Nephron progenitor cell (in vitro differentiated cells): ENCODE measurements at places on chromosomes 2 and 18.

- DNase-seq, result no peak
These were observed 17.6 kb upstream of the CXCR1 start for GRCh38 chr2:218184331-218184730.

DNA sequence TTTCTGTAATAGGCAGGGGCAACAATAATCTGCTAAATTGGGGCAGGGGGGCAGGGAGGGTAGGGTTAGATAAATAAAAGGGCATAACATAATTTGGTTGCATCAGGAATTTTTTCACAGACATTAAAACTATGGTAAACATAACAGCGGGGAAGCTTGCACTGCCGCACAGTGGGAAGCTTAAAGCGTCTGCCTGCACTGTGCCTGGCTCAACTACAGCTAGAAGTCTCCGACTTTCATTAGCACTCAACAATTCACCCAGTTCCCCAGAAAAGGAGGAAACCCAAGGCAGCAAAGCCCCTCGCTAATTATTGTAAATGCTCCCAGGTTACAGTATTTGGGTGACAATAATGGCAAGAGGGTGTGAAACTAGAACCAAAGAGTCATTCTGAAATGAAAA, 562.9 kb downstream of the ARHGAP15 start:
- DNase-seq, result peak; percentile 3

GRCh38 chr18:62551972-62552513, 29.2 kb downstream of the ZCCHC2 start:
- DNase-seq, result no peak

DNA sequence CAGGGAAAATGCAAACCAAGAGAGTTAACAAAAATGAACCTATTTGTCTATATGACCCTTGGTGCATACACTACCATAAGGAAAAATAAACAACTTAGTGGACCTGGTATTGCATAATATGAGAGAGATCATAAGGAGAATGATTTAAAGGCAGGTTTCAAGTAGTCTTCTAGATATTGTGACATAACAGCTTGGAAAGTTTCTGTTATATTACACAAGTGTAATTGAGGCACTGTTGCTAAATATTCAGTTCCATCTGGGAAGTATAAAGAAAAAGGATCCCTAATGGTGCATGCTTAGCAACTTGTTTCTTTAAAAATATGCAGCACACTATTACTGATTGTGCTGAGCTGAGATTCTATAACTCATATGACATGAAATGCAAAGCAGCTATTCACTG, 252.2 kb upstream of the SPHKAP start:
- no peak for DNase-seq

- DNase-seq, result no peak
These were observed 1.1 kb downstream of the COLEC11 start for GRCh38 chr2:3595985-3596384.

GRCh38 chr2:134558208-134558830, 160.5 kb downstream of the TMEM163 start:
- no peak for DNase-seq

- DNase-seq, result peak; percentile 27
These were observed 48.5 kb upstream of the DTNA start for GRCh38 chr18:34661464-34662087.

- DNase-seq, result no peak
These were observed 809.4 kb downstream of the TSN start for GRCh38 chr2:122564843-122565242.

DNA sequence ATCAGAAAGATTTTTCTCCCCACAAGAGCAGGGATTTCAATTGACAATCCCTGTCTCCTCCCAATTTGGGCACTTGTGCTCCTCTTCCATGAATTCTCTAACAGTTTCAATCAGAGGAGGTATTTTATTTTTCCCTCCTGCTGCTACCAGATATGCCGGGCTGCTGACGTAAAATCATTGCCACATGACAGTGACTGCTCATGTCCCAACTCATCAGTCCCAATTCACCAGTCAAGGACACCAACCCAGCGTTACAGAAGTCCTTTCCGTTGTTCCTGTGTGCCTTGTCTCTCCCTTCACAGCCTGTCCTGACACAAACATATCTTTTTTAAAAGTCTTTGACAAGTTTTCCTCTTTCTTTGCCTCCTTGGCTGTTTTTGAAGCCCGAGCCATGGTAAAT, 540.2 kb downstream of the LRP1B start:
- DNase-seq, result no peak

DNA sequence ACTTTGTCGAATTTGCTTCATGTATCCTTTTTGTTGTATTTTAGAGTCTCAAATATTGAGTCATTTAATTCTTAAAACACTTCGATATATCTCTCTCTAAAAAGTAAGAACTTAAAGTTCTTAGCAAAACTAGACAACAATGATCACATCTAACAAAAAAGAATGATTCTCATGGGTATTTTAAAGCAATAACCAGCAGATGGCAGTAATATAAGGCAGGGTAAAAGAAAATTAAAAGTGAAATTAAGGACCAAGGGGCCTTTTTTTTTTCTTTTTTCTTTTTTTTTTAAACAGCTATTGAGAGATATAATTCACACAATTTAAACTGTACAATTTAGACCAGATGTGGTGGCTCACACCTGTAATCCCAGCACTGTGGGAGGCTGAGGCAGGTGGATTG, 9.9 kb upstream of the AOX1 start:
- no peak for DNase-seq

- DNase-seq, result no peak
These were observed 88.5 kb downstream of the PRKCE start for GRCh38 chr2:45739796-45740485.

- no peak for DNase-seq
These were observed 201.1 kb upstream of the FBXO11 start for GRCh38 chr2:48107326-48107925.

- DNase-seq, result no peak
These were observed 24.8 kb downstream of the LPIN2 start for GRCh38 chr18:2987876-2988790.

- DNase-seq, result peak; percentile 51
These were observed 7.3 kb downstream of the EMX1 start for GRCh38 chr2:72924353-72925240.

DNA sequence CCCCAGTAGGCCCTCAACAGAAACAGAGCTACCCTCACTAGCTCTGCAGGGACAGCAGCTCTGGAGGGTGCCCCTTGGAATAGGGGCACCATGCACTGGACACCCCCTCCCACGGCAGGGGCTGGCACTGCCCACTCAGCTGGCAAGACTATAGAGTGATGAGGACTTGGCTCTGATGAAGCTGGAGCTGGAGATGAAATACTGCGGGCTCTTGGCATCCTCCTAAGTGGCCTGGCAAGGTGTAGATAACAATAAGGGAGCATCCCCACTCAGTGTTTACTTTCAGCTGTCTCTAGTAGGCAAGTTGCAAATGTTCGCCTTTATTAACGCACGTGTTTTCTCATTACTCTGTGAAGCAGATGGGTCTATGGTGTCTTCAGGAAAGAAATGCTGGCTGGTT, 92.7 kb downstream of the PDCL3 start:
- no peak for DNase-seq

DNA sequence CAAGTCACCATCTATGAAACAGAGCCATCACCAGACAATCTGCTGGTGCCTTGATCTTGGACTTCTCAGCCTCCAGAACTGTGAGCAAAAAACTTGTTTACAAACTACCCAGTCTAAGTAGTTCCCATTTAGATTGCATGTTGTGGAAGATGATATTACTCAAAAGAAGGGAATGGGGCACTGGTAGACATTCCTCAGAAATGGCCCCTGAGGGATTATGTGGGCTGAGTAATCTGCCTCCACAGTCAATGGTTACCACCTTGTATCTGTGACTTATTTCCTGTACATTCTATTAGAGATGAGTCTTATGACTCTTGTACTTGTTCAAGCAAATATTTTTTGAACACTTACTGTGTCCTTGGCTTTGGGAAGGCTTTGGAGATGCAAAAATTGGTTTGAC, 160.4 kb downstream of the NUP35 start:
- DNase-seq, result no peak

DNA sequence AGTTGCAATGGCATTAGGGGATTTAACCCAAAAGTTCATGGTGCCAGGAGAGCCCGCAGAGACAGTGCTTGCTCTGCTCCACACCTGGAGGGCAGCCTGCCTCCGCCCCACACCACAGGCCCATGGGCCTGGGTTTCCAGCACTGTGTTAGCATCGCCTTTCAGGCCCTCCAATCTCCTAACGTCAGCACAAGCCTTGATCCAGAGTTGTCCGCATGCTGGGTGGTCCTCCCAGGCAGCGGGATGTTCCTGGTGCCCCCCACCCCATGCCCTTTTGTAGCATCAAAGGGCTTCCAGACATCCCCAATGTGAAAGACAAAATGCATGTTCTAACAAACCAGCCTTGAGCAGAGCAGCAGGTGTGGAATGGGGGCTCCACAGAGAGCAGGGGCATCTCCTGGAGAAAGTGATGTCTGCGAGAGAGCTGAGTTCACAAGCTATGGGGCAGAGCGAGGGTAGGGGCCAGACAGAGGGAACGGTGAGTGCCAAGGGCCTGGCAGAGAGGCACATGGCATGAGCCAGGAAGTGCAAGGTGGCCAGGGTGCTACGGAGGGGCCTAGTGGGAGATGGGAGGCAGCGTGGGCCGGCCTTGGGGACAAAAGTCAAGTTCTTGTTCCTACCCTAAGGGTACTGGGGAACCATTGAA, 119.2 kb downstream of the CYP26B1 start:
- no peak for DNase-seq

DNA sequence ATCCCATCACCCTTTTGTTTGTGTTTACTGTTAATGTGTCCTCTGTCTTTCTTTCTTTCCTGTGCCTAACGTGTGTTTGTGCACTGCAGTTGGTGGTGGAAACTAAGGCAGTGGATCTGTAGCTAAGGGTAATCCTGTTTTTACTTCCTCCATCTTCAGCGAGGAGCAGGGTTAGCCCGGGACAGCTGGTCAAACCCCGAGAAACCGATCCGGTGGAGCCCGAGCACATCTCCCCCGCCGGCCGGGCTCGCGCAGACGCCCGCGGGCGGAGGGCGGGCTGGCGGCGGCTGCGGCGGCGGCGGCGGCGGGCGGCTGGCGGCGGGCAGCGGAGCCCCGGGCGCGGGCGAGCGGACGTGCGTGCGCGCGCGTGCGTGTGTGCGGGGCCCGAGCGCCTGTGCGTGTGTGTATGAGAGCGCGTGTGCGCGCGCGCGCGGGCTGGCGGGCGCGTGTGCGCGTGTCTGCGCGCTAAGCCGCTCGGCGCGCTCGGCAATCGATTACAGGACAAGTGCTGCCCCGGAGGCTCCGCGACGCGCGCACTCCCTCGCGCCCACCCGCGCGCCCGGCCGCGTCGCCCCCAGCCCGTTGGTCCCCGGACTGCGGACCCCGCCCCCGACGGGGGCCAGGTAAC, at the start of gene IKZF2:
Gene IKZF2, minus strand, starts transcription at position 176 of the 628 bp plus-strand sequence. CDS start 2,983 bp downstream, outside the sequence.
- peak; percentile 83 for DNase-seq

GRCh38 chr2:14907014-14907612, 274.6 kb downstream of the LRATD1 start:
- no peak for DNase-seq

DNA sequence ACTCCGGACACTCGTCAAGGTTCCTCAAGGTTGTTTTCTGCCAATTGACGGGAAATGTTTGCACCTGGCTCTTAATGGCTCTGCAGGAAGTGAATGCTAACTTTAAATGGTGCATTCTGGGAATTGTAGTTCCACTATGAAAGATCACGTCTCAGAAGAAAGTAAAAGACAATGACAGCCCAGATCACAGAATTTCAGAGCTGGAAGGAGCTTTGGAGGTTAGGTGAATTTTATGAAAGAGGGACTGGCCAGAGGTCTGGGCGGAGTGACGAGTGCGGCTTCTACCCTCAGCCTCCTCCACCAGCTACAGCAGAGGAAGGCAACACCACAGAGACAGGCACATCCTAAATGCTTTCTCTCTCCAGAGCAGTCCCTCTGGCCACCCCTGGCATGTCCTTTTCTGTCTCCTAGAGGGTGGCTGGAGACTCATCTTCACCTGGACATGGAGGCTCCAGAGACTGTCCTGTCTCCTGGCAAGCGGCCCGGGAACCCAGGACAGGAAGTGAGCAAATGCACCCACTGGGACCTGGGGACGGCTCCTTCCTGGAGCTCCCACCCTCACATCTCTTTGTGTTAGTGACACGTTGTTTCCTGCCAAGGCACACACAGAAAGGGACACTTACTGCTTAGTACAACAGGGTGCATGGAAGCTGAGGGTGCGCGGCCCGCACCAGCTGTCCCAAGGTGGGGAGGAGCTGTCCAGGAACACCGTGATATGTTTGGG, 19.4 kb downstream of the THAP4 start:
- DNase-seq, result no peak

- DNase-seq, result no peak
These were observed 108.8 kb upstream of the TMEM200C start for GRCh38 chr18:6004119-6004518.

GRCh38 chr2:111930875-111931274, 32.5 kb downstream of the MERTK start:
- no peak for DNase-seq

DNA sequence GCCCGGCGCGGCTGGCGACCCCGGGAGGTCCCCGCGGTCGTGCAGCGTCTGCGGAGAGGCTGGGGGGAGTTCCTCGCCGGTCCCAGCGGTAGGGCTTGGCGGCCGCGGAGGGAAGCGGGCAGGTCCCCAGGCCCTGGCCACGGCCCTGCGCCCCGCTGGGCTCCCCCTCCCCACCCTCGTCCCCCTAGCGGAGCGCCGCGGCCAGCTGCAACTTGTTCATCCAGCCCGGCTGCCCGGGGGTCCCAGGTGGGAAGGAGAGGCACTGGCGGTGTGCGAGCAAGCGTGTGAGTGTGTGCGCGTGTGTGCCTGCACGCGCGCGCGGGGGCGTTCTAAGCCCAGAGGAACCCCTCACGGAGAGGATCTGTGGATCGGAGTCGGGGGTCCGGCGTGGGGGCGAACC, 1.3 kb downstream of the PTPRM start:
- peak; percentile 83 for DNase-seq

DNA sequence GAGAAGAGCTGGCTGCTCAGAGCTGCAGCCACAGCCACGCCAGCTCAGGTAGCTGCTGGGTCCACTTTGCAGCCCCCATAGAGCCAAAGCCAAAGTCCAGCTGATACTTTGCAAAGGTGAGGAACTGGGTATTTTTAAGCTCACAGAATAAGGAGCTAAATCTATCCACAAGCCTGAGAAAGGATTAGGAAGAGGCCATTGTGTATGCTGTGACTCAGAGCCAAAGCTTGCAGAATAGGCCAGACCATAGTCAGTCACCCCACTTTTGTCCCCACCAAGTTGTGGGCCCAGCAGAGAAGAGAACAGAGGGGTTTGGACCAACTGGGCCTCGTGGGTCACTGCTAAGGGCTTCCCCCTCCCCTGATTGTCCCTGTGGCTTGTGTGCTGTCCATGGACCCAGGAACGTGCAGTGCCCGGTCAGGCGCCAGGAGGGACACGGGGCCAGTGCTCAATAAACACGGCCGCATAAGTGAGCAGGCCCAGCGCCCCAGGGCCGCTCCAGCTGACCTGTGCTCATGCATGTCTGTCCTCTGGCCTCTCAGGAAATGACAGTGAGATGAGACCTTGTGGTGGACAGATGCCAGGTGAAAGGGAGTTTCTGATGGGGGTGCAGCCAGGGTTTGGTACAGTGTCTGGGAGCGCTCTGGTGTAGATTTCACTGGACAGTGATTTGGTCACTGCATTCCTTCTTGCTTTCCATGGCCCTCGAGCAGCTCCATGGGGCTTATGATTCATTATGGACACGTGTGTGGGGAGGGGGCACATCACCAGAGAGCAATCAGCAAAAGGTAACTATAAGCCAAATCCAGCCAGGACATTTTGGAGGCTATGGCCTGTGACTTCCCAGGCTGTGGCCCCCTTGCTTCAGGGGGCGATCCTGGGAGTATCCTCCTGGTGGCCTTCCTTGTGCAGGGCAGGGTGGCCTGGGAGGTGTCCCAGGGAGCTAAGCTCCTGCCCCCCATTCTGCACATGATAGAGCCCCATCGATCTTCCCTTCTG, 31.3 kb downstream of the MAL start:
- DNase-seq, result no peak

- DNase-seq, result no peak
These were observed 147.2 kb downstream of the DYSF start for GRCh38 chr2:71600555-71600954.
